Esophagus squamous epithelium (tissue), 5 donors: ENCODE measurements at places on chromosomes 4 and X.

- DNase-seq = no peak
Observed at GRCh38 chr4:86675548-86675947, 81.4 kb downstream of the PTPN13 start.

DNA sequence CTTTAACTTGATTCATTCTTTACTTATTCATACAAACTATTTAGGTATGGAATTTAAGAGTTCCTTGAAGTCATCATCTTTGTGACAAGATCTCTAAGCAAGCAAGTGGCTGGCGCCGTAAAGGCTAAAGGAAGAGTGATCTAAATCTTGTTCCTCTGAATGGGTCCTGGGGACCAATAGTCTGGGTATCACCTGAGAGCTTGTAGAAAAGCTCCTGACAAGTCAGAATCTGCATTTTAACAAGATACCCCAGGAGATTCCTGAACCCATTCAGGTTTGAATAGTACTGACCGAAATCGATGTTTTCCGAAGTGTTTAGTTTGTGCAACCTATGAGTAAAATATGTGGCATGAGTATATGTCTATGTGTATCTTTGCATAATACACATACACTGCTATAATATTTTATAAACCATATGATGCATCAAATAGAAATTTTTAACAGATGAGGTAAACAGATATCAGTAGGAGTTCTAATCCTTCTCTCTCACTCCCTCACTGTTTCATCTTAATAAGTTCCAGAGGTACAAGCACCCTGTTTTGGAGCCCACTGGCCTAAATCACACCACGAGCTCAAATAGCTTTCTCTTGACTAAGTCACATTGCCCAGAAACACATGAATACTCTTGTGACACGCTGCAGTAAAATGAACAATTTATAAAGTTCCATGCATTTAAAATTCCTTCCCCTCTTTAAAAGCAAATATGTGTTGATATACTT lies 170.0 kb downstream of the RELL1 start:
- DNase-seq = no peak

GRCh38 chr4:148270630-148271029 lies 171.6 kb downstream of the NR3C2 start:
- DNase-seq = no peak

GRCh38 chr4:174461466-174462106 lies 60.7 kb downstream of the HPGD start:
- DNase-seq = no peak

DNA sequence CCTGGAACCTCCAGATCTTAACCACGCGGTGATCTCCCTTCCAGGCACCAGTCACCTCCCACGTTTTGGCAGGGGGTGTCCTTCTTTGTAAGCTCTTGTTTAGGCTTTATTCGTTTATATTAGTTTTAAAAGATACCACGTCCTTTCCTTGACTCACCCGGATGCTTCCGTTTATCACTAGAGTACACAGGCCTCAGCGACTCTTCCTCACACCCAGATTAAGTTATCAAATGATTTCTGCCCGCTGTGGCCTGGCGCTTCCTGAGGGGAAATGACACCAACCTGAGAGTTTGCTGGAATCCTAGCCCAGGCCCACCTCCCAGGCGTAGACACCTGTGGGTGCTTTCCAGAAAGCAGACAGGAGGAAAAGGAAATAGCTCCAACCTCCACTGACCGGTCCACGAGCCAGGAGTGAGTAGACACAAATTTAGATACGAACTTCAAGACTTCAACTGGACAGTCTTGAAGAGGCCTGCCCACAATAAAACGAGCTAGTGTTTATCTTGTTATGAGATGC lies 756 bp upstream of the ADAMTS3 start:
- DNase-seq = no peak

- DNase-seq = no peak
Observed at GRCh38 chr4:15325987-15326386, 101.8 kb upstream of the C1QTNF7 start.

- DNase-seq = no peak
Observed at GRCh38 chr4:7960017-7960789, 20.5 kb upstream of the AFAP1 start.

DNA sequence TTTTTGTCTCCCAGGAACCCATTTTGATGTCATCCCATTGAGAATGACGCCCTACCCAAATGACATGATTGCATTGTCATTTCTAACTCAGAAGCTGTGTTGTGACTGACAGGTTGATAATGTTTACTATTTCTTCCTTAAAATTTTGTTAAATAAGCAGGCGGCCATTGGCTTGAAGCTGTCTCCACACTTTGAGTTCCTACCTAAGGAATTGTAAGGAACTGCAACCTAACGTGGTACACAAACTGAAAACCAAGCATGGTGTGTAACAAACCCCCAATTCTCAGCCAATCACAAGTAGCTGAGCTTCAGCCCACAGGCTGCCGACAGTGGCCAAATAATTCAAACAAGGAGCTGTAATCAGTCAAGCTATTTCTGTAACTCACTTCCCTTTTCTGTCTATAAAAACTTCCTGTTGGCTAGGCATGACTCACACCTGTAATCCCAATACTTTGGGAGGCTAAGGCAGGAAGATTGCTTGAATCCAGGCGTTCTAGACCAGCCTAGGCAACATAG lies 2.9 kb upstream of the MND1 start:
- DNase-seq = no peak

- no peak for DNase-seq
Observed at GRCh38 chrX:41909068-41909467, 14.3 kb downstream of the CASK start.

- no peak for DNase-seq
Observed at GRCh38 chrX:119694601-119695534, 1.9 kb upstream of the SEPTIN6 start.

DNA sequence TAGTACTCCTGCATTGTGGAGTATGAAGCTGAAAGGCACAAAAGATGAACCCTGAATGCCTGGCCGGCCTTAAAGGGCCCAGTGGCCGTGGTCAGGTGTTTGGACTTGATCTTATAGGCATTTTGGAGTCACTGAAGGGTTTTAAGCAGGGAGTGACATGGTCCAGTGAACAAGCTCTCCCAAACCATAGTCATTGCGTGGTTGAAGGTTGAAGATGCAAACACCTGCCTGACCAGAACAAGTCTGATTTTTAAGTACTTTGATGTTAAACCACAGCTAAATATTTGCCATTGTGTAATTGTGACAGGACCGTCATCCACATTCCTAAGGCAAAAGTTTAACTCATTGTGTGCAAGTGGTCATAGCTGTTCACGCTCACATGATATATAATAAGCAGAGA lies 3.3 kb downstream of the STK32B start:
- DNase-seq = no peak

- DNase-seq = no peak
Observed at GRCh38 chr4:10530137-10530786, 73.0 kb upstream of the ZNF518B start.

DNA sequence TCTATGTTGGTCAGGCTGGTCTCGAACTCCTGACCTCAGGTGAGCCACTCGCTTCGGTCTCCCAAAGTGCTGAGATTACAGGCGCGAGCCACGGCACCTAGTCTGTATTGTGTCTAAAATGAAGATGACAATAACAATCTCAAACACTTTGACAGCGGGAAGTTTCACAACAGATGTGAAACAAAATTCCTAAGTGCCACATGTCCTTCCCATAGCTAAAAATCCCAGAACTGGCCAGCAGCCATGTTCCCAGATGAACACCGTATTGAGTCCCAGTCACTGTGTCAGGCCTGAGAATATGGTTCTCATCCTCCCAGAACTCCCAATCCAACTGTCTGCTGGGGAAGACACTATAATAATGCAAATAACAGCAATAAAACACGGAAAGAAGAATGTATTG lies 16.4 kb upstream of the KLHL8 start:
- no peak for DNase-seq

DNA sequence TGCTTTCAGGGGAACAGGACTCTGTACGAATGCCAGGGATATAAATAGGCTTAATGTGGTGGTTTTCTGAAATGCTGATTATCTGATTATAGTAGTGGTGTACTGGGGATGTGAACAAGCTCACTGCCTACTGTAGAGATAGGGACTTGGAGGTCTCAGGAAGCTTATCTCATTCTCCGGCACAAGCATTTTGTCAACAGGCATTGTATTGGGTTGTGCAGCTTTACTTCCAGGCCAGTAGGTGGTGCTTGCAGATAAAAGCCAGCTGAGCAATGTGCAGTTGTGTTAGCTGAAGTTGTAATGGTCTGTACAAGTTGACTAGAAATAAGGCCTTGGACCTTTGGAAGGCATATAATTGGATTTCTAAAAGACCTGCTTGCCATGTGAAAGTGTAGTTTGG lies 49.5 kb upstream of the TMLHE start:
- no peak for DNase-seq

DNA sequence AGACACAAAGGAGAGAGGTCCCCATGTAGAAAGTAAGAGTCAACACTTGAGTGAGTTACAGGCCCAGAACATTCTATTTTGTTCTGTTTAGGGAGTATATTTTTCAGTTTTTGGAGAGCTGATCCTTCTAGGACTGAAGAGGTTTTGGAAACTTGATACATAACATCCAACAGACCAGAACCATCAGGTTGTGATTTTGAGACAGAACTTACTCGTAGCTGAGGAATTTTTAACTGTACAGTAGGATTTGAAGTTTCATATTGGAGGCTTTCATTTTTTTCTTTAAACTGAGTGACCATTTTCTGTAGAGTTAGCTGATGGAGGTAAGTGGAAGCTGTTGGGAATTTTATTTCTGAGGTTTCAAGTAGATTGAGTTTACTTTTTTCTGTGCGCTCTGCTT lies 73.3 kb downstream of the NCAPG start:
- DNase-seq = no peak

DNA sequence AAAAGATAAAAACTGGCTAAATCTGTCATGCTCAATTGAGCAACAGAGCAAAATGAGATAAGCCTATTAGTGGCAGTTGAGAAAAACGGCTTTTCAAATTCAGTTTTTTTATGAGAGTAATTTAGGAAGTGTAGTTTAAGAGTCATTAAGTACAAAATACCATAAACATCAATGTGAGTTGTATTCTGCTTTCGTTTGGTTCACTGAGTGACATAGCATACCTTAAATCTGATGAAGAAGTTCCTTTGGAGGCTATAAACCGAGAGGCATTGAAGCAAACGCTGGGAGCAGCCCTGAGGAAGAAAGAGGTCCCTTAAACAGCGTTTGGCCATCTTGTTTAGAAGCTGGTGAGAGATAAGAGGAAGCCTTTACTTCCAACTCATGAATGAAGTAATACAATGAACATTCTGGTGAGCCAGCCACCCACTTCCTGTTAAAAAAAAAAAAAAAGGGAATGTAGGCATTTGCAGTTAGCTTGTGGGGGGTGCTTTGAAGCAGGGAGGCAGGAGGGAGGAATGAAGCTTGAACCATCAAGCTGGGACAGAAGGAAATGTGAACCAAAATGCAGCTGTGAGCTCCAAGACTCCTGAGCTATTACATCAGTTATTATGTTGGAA lies 132.3 kb downstream of the ZNF330 start:
- no peak for DNase-seq

GRCh38 chrX:148722966-148723365 lies 222.5 kb downstream of the AFF2 start:
- no peak for DNase-seq

GRCh38 chr4:7382634-7383014 lies 52.1 kb downstream of the PSAPL1 start:
- no peak for DNase-seq

GRCh38 chr4:82430964-82431745 lies 765 bp downstream of the ENOPH1 start:
- peak; percentile 52 for DNase-seq

GRCh38 chr4:99062120-99062519 lies 26.5 kb downstream of the ADH5 start:
- no peak for DNase-seq

DNA sequence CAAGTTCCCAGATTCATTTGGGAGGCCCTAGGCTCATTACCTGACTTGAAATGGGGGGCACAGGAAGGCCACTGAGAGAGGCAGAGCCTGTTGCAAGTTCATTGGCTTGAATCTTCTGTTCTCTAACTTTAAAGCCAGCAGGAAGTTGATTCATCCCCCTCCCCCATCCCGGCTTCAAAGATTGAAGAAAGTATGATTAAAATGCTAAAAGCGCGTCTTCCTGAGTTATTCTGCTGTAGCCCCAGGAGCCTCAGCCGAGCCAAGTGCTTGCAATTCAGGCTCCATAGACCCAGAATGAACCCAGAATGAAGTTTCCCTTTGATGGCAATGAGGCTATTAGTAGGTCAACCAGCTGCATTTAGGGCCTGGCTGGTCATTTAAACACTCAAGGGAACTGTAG lies 14.7 kb downstream of the CHST7 start:
- no peak for DNase-seq

DNA sequence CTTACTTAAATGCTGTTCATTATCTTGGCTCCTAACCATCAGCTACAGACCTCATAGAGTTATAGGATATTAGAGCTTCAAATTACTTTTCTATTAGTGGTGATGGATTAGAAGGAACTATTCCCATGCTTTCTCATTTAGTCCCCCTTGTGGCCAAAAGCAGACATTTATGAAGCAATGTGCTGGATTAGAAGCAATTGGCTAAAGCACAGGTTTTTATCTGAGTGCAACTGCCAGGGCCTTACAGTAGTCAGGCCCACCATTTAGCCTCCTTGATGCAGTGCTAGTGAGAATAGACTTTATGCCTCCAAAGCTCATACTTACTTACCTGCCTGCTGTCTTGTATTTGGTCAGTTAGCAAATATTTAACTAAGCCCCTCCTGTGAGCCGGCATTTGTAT lies 93.0 kb downstream of the TSPAN7 start:
- no peak for DNase-seq

DNA sequence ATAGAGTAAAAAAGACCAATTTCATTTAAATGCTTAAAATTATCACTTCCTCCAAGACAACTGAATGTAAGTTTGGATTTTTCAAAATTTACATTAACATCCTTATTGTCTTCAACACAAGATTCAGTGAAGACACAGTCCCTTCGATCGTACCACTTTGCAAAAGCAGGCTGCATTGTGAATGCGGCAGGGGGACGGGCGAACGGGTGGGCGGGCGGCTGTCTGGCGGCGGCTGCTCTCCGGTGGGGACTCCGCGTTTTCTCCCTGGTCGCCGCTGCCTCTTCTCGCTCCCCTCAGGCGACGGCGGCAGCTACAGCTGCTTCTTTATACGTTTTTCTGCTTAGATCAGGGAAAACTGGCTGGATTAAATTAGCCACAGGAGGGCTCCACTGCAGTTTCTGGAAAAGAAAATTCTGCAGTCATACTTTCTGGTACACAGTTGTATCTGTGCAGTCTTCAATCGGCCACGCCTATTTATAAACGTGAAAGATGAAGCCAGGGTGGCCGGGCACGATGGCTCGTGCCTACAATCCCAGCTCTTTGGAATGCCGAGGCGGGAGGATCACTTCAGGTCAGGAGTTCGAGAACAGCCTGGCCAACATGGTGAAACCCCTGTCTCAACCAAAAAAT lies 33.9 kb upstream of the HPF1 start:
- DNase-seq = no peak

DNA sequence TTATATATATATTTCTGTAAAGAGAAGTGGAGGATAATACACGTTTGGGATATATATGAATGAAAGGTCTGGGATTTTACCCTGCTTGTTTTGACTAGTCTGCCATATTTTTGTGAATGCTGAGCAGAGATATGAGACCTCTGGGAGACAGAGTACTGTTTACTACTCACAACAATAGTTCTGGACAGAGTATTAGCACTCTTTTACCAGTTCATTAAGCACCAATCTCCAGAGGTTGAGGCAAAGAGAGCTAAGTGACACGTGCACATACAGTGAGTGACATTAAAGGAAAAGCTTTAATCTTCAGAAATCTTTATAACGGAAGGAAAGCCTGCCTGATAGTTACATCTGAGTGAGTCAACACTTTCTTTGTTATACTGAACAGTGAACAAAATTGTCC lies 1452.7 kb upstream of the TENM3 start:
- no peak for DNase-seq

GRCh38 chr4:26281881-26282280 lies 38.9 kb upstream of the RBPJ start:
- no peak for DNase-seq
